ENCODE measurements at places on chromosomes 11 and 22.

DNA sequence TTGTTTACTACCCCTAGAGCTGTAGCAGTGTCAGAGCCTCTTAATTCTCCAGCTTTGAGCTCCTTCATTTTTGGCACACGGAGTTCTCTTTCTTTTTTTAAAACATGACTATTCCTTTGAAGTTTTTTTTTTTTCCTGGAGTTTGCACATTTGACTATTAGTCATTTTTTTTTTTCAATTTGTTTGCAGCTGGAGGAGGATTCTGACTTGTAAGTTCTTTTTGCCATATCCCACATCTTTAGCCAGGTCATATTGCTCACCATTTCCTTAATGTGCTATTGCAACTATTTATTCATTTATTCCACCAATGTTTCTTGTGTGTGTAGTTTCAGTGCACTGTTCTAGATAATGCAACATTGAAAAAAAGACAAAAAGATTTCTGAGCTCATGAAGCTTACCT is 166.3 kb upstream of the ARHGAP20 start:
- no peak for DNase-seq

DNA sequence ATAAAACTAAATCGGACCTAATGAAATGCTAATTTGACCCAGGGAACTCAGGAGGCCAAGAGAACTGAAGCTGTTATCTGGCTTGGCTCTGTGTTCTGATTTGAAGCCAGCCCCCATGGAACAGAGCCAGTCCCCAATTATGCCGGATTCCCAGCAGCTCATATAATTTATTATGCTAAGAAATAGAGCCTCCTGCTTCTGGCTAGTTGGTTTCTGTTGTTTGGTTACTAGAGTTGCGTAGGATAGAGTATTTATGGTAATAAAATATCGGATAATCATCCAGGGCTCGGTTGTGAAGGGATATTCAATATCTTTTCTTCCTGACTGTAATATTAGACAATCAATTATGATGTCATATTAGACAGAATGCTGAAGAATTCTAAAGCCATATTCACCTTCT is 120.4 kb upstream of the TTC12 start:
- no peak for DNase-seq

- DNase-seq: peak; percentile 36
Observed at GRCh38 chr11:36455658-36456111, 54.4 kb downstream of the TRAF6 start.

DNA sequence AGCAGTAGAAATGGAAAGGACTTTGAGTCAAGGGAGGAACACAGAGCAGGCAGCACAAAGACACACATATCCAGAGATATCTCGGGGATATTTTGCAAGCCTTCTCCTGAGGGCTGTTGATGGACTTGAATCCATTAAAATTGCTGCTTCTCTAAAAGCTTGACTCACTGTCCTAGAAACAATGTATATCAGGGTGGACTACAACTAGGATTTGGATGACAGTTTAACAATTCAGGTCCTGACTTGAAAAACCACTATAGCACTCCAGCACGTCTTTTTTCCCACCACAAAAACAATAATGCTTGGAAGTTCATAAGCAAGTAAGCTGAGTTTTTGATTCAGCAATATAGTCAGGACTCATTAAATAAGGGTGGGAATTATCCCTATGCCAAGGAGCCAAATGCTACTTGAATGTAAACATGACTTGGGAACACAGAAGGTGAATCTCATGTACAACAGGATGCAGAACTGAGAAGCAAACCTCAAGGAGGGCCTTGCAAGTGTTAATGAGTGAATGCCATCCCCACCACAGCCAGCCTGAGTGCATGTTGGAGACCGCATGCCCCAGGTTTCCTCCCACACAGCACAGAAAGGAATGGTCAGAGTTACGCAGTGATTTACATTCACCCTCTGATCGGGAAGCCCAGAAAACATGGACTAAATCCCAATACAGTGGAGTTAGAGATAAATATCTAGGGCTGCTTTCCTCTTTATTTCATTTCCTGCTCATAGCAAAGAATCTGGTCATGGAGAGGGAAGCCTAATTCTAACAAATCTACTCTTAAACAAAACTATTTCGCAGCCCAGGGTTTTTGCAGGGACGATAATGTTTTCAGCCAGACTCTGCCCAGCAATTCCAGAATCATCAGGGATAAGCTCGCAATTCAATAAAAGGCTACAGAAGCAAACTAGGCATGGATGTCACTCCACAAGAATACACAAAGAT is 98.4 kb upstream of the OR9G4 start:
- DNase-seq: no peak

- no peak for DNase-seq
Observed at GRCh38 chr22:35510481-35510934, 30.1 kb upstream of the RASD2 start.

GRCh38 chr11:126764231-126764630 is 236.3 kb downstream of the KIRREL3 start:
- peak; percentile 53 for DNase-seq

DNA sequence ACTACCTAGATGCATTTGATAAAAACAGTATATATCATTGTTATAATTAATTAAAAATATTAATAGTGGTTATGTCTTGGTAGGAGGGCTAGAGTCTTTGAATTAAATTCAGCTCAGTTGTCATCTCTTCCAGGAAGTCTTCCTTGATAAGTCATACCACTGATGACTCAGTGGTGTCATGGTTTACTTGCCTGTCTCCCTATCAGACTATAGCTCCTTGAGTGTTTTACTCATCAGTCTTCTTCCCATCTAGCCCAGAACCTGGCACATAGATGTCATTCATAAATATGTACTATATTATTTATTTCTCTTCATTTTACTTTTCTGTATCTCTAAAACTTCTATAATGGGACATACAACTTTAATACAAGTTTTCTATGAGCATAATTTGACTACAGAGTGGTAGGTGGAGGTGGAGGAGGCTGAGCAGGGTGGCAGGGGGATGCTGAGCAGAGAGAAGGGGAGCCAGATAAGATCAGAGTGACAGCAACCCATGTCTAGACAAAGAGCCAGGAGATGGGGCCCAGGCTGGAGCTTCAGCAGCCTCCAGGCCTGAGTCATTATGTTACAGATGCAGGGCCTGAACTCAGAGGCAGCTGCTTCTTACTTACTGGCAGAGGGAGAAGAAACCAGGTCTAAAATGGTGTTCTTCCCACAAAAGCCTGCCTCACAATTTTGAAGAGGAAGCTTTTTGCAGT is 82.3 kb upstream of the PHOX2A start:
- DNase-seq: no peak

DNA sequence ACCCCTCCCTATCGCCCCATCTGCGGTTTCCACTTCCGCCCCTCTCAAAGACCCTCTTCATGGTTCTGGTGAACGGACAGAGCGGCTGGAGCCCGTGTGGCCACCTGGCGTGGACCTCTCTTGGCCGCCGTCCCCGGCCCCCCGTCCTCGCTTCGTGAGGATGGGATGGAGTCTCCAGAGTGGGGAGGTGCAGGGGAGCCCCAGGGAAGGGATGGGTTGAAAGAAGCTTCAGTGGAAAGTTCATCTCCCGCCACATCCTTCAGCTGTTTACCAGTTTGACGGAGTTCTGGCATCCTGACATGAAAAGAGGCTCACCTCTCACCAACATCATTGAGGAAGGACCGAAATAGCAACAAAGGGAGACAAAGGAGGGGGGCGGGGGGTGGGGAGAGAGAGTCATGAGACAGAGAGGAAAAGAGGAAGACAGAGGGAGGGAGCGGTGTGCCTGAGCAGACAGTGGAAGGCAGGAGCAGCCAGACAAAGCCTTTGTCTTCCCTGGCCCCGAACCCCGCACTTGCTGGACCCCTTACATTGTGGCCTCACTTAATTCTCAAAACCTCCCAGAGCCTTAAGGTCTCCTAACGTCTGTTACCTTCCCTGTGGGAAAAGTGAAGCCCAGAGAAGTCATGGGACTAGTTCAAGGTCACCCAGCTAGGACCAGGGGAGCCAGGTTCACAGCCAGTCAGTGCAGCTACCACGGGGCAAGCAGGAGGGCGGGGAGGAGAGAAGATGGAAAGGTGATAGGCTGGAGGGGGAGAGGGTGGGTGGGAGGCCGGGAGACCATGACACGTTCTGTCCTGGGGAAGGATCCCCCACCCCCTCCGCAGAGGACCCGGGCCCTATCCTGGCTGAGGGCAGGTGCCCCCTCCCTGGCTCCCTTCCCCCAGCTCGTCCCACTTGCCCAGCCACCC is 54.9 kb downstream of the CD6 start:
- DNase-seq: no peak

DNA sequence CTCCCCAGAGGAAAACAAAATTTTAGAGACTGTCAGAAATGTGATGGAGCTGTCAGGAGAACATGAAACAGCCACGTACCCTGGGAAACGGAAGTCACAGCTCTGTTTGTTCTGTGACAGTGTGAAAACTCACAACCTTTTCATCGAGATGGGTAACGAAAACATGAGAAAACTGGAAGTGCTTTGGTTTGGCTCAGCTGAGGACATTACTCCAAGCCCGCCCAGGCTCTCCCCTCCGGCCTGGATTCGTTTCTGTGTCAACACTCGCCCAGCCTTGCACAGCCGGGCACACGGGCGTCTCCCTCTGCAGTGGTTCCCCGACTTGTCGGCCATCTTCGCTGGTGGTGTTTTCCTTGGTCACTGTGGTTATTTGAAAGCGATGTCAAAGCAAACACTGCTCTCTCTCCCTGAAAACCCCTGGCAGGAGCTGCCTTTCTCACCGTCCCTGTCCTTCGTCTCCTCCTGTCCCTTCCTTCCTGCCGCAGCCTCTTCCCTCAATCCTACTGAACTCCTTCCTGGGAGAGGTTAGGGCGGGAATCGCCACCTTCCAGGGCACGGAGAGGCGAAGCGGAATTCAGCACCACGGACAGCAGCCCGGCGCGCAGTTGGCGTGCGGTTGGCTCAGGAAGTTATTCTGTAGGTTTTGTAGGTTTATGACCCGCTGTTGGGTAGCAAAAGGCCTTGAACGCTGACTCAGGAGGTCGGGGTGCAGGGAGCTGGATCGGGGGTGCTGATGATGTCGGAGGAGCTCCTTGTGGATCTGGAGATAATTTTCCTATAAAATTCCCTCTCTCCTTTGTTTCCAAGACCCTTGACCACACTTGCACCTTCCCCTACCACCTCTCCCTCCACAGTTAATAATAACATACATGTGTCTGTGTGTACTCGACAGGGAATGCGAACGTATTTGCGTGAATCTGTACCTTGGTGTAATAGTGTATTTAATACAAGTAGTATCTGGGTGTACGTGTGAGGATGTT is 13.1 kb upstream of the RPS19BP1 start:
- DNase-seq: no peak

DNA sequence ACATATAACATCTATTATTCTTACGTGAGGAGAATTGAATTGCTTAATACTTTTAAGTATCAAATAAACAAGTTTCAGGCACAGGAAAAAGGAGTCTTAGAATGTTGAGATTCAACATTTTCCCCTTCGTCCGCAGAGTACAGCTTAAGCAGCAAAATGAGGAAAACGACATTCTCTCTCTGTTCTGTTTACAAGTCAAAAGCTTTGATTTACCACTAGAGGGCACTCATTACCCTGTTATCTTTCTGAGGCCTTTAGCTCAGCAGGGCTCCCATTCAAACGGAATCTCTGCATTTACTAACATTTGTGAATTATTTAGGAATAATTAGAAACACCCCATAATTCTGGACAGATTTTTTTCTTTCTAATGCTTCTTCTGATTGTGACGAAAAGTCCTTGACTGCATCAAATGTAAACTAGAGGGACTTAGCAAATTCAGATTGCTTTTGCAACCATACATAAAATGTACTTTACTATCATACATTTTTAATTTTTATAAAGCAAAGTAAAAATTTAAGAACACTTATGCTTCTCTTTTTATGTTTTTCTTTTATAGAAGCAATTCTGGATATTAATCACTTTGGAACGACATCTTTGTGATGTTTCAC is 75.0 kb downstream of the JRKL start:
- DNase-seq: peak; percentile 81

- no peak for DNase-seq
Observed at GRCh38 chr11:40434926-40435325, 1024.5 kb downstream of the LRRC4C start.

GRCh38 chr11:1462698-1462975 is 23.9 kb downstream of the MOB2 start:
- DNase-seq: no peak

- no peak for DNase-seq
Observed at GRCh38 chr11:64885367-64886286, 7.2 kb upstream of the EHD1 start.

- DNase-seq: no peak
Observed at GRCh38 chr22:44445307-44445680, 52.7 kb downstream of the RTL6 start.

GRCh38 chr11:43942662-43943371 is 380 bp downstream of the C11orf96 start:
- DNase-seq: peak; percentile 51

DNA sequence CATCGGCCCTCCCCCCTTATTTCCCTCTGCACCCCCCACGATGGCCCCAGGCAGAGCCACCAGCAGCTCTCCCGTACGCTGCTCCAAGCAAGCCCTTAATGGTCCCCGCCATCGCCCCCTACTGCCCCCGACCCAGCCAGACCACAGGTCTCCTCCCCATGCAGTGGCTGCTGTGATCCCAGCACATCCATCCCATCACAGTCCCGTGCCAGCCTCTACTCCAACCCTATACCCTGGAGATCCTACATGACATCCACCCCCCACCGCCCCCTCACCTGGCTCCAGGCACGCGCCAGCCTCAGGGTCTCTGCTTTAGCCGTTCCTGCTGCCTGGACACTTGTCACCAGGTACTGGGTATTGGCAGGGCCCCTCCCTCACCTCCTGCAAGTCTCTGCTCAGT is 85.8 kb upstream of the RTL6 start:
- no peak for DNase-seq

DNA sequence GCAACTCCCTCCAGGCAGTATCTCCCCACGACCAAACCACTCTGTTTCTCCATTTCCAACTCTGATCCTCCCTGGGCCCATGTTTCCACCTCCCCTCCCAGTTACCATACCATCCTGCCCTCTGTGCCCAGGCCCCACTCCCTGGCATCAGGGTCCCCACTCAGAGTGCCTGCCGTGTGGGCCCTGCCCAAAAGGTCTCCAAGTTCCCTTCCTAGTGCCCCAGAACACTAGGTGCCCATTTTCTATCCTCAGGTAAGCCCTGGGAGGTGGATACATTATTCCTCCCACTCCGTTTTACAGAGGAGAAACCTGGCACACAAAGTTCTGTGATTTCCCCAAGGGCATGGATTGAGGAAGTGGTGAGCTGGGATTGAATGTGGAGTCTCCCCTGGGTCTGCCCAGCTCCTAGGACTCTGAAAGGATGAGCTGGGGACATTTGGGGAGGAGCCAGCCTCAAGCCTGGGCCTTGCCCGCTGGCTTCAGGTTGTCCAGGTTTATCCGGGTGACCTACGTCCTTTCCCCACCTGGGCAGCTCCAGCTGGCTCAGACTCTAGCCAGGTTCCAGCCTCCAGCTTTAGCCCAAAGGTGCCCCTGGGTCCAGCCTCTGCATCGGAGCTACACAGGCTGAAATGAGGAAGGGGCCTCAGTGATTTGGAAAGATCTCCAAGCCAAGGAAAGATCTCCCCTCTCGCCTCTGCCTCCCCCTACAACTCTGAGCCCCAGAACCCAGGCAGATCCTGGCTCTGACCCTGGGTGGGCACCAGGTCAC is 2.2 kb upstream of the GSTT4 start:
- no peak for DNase-seq

GRCh38 chr22:48173061-48173772 is 1410.8 kb downstream of the TBC1D22A start:
- DNase-seq: no peak

- no peak for DNase-seq
Observed at GRCh38 chr11:43581370-43582023, 99.0 kb upstream of the HSD17B12 start.

- DNase-seq: no peak
Observed at GRCh38 chr22:41825376-41825775, 7.5 kb upstream of the SREBF2 start.

All from NCI-H146 (cell line).